ENCODE measurements at places on chromosomes 5 and 9.

DNA sequence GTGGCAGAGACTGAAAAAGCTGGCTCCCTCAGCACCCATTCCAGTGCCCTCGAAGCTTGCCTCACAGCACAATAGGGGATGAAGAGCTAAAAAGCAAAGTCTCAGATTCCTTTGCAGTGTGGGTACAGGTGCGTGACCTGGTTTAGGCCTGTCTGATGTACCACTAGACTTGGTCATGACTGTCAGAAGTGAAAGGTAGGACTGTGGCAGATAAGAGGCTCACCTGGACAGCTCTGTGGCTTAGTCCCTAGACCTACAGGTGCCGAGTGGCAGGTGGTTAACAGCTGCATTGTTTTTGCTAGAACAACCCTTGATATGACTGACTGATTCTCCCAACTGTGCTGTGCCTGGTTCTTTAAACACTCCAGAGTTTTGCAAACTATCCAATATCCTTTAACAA is 14.7 kb upstream of the SFXN1 start:
- DNase-seq: no peak

DNA sequence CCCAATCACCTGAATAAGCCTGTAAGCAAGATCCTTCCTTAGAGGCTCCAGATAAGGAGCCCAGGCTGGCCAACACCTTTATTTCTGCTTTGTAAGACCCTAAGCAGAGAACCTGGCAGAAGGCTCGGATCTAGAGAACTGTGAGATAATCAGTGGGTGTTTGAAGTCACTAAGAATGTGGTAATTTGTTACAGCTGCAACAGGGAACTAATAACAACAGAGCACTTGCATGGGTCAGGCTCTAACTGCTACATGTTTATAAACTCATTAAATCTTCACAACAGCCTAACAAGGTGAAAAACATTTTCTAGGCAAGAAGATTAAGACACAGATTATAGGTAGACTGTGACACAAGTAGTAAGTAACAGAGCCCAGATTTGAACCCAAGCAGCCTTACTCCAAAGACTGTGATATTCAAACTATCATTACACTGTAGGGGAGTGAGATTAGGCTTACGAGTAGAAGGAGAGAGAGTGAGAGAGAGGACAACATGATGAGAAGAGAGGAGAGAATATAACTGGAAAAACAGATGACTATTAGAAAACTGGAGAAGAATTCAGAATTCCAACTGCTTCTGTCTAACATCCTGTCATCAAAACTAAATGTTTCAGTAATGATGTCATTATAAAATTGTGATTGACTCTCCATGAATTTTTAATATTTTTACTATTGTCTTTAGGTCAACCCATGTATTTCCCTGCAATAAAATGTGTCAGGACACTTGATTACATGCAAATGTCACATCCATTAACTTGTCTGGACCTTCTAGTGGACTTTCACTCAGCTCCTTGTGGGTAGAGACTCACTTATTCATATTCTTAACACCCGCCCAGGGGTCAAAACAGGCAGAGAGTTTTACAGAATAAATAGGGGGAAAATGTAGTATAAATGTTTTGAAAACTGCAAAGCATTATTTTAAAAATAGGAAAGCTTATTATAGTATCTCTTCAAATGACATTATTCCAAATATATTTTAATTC is 290.9 kb upstream of the RGMB start:
- no peak for DNase-seq

DNA sequence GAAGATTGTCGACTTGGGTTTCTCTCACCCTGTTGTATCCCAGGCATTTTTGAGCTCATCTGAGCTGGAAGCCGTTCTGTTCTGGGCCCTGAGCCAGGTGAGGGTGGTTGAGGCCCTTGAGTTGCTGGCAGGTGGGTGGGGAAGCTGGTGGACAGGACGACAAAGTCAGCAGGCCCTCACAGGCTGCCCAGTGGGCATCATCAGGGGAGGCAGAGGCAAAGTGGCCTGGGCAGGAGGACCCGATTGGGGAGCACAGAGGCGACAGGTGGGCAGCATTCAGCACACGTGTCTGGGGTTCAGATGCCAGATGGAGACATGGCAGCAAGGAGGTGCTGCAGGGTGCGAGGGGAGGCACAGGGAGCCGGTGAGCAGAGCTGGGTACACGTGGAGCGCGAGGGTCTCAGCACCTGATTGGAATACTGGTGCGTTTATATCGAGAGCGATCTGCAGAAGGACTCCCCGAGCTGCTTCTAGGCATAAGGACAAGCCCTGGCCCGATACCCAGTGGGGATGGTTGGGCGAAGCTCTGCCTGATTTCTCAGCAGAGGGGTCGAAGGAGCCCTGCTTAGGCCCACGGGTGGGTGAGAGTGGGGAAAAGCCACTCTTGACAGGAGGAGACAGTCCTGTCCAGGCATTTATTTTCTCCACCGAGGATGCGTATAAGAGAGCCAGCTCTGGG is 49.0 kb upstream of the SUSD3 start:
- DNase-seq: no peak

DNA sequence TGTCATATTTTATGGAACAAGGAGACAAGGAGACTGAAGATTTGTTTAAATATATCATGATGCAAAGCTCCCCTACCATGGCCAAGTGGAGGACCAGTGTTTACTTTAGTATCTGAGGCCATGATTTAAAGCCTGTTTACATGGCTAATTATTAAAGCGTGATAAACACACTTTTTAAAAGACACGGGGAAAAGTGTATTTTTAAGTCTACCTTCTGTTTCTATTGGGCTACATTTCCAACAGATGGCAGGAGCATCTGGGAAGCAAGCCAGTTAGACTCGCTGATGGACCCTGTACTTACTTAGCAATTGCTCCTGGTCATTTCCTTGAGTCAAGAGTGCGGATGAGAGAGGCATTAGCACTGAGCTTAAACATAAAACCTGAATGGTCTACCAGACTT is 480.3 kb upstream of the SEMA6A start:
- no peak for DNase-seq

DNA sequence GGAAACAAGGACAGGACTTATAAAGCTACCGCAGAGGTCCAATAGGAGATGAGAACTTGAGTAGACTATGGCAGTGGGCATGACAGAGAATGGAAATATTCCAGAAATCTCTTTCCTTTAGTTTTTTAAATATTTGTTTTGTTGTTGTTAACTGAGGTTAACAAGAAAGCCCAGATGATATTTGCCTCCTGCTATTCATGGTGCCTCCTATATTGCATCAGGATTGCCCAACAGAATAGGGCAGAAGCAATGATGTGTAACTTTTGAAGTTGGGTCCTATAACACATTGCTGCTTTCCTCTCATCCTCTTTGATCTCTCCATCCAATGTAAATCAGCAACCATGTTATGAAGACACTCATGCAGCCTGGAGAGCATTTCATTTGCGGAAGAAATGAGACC is 42.8 kb downstream of the PDE4D start:
- no peak for DNase-seq

DNA sequence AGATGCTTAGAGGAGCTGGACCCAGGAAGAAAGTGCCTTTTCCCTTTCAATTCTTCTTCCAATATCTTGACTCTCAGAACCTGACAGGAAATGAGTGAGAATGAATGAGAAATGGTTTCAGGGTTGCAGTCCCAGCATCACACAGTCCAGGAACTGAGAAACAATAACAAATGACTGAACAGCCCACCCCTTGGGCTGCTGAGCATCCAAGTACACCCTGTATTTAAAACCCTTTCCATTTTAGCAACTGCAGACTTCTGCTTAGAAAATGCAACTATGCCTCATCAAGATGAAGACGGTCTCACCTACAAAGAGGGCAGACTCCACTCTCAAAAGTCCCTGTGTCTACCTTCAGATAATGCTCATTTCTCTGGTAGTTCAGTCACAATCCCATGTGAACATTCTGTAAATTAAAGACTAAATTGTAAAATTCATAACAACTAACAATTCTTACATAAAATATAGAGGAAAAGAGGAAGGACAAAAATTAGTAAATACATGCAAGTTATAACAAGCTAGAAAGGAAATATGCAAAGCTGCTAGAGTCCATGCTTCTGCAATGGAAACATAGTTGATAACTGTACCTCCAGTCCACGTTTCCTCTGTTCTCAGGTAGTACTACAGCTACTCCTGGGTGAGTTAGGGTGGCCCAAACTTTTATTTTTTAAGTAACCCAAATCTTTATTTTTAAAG is 316.5 kb downstream of the ICE1 start:
- DNase-seq: no peak

- DNase-seq: no peak
Measured at GRCh38 chr9:104987743-104988142, 59.8 kb upstream of the ABCA1 start.

GRCh38 chr9:109733690-109734089 is 46.3 kb upstream of the PALM2AKAP2 start:
- DNase-seq: no peak

GRCh38 chr5:149687486-149688168 is 42.5 kb upstream of the PPARGC1B start:
- no peak for DNase-seq

GRCh38 chr9:106400170-106400569 is 462.8 kb upstream of the ZNF462 start:
- DNase-seq: no peak

- DNase-seq: no peak
Measured at GRCh38 chr5:9698125-9698826, 68.1 kb upstream of the TAS2R1 start.

- no peak for DNase-seq
Measured at GRCh38 chr9:85142496-85142911, 473.0 kb downstream of the NTRK2 start.

DNA sequence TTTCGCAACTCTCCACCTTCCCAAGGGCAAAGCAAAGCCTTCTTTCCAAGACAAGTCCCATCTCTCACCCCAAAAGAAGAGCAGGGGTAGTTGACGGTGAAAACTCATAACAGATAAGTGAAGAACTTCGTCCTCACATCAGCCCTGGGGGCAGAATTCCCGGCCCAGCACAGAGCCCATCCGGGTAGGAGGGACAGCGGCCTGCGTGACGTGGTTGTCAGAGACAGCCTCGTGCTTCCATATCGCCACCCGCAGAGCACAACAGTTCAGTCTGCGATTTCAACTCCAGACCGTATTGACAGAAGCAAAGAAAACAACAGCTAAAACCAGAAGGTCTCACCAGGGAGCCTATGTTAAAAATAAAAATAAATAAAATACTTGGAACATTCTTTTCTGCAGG is 273.2 kb downstream of the SYK start:
- no peak for DNase-seq

- no peak for DNase-seq
Measured at GRCh38 chr5:110386782-110387181, 339.7 kb downstream of the TMEM232 start.

DNA sequence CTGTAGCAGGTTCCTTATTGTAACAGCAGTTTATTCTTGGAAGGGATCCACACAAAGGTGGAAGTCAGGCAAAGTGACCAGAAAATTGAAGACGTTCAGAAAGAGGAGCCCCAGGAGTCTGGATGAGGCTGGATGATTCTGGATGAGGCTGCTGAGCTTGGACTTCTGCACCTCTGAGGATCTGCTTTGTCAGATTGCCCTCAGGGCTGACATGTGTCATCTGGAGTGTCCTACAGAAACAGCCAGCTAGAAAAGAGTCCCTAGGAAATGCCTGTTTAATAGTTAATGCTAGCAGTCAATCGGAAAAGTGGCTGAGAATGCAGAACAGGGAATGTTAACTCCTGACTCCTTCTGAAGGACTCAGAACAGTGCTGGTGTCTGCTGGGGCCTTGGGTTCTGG is 236.4 kb downstream of the LRRC70 start:
- no peak for DNase-seq

- DNase-seq: no peak
Measured at GRCh38 chr5:173197375-173197891, 37.6 kb downstream of the NKX2-5 start.

GRCh38 chr5:79800979-79801827 is 111.6 kb downstream of the CMYA5 start:
- no peak for DNase-seq

GRCh38 chr9:88775037-88775471 is 216.2 kb upstream of the S1PR3 start:
- no peak for DNase-seq

DNA sequence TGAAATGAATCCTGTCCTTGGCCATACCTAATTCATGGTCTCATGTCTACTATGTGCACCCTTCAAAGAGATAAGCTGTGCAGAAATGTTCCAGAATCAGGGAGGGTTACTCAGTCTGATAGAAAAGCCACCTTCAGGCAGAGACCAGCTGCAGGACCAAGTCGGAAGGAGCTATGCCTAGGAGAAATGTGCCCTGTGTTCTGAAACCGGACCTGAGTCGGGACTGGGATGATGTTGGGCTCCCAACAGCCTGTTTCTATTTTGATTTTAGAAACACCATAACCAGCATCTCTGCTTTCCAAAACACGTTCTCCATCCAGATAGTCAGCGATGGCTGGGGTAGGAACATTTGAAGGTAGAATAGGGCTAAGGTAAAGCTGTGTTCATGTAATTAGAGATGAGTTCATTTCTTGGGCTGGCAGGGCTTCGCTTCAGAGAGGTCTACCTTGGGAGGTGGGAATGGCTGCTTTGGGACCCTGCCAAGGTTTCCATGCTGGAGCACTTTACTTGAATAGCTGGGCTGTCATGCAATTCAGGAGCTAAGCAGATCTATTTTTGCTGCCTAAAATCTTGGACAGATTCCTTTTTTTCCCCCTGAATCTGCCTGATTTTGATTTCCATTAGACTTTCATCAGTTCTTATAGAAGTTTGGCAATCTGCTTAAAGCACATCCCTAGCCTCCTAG is 2.8 kb downstream of the ADCY2 start:
- no peak for DNase-seq

DNA sequence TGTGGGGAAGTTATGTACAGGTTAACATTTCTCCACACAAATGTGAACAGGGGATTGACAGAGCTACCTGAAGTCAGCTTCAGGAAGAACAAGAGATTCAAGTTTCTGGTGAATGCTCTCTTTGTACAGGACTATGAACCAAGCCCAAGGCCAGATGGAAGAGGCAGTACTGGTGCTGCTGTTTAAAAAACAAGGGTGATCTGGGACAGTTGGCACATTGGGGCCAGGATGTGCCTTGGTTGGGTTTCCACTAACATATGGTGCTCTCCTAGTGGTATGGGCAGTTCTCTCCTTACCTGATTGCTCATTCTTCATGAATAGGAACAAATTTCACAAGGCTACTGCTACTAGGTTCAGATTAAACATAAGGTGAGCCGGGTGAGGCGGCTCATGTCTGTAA is 40.0 kb downstream of the MTMR12 start:
- DNase-seq: no peak

GRCh38 chr9:95085036-95085770 is 232.3 kb downstream of the FANCC start:
- DNase-seq: no peak

DNA sequence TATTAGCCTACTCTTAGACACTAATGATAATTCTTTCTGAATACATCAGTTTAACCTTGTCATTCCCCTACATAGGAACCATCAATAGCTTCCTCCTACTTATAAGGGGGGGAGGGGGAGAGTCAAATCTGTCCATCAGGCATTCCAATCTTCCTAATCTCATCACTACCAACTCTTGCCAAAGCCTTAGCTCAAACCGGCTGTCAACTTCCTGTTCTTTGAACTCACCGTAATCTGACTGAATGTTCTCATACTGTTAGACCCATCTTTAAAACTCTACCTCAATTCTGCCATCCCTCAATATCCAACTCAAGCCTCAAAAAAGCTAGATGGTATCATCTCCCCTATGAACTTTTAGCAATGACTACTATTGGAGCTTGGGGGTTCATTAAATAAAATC is 41.9 kb upstream of the RNF38 start:
- DNase-seq: no peak

- no peak for DNase-seq
Measured at GRCh38 chr5:150036513-150036912, 36.0 kb downstream of the HMGXB3 start.

- no peak for DNase-seq
Measured at GRCh38 chr5:75466006-75466716, 45.3 kb downstream of the CERT1 start.
